ENCODE measurements at places on chromosomes 2 and 18.

DNA sequence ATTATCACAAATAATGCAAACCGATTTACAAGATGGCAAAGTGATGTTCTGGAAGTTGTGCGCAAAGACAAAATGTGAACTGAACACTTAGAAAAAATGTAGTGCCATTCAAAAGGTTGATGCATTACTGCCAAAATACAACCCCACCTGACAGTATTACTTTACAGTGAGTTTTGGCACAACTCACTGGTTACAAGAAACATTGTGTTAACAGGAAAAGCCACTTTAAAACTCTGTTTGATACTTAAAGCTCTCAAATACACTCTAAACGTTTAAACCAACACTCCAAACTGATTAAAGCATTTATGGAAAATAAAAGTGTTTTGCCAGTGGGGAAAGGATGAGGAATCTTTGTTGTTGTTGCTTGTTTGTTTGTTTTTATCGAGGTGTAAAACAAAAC lies 173.4 kb upstream of the SATB2 start:
- DNase-seq, result no peak

DNA sequence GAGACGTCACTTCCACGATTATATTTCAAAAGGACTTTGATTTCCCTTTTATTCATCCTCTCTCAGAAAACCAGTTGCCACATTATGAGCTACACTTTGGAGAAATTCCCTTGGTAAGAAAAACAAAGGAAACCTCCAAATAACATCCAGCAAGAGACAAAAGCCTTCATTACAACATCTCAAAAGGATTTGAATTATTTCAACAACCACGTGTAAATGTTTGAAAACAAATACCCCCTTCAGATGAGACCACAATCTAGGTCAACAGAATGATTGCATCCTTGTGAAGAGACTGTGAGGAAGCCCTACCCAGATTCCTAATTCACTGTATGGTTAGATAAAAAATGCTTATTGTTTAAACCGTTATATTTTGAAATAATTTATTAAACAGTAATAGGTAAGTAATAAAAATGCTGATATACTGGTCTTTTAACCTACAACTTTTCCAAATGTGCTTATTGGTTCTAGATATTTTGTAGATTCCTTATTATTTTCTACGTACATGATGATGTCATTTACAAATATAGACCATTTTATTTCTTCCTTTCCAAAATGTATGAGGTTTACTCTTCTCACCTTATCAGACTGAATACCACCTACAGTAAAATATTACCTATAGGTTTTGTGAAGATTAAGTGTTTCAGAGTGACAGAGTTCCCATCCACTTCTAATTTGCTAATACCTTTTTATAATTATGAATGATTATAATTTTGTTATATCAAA lies 922.7 kb upstream of the CHAC2 start:
- no peak for DNase-seq

GRCh38 chr2:152115952-152116351 lies 17.1 kb upstream of the CACNB4 start:
- DNase-seq, result no peak

DNA sequence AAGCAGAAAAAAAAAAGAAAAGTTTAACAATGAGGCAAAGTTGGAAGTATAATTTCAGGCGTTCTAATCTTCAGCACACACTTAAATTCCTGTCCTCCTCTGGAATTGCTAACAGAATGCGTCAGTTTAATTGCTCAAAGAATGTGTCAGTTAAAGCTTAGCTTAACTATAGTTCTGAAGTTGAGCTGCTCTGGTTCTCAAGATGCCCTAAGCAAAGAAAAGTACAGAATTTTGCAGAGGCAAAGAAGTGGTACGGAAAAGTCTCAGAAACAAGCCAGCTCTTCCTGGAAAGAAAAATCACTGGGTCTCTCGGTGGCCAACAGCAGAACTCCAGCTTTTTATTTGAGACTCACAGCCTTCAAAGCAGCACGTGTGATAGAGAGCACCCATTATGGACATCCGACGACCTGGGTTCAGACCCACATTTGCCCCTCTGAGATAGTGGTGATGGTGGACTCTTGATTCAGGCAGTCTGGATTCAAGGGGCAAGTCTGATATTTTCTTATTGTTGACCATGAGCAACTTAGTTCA lies 22.2 kb upstream of the MYO3B start:
- DNase-seq, result no peak

- no peak for DNase-seq
Observed at GRCh38 chr2:104755026-104755878, 98.7 kb upstream of the POU3F3 start.

DNA sequence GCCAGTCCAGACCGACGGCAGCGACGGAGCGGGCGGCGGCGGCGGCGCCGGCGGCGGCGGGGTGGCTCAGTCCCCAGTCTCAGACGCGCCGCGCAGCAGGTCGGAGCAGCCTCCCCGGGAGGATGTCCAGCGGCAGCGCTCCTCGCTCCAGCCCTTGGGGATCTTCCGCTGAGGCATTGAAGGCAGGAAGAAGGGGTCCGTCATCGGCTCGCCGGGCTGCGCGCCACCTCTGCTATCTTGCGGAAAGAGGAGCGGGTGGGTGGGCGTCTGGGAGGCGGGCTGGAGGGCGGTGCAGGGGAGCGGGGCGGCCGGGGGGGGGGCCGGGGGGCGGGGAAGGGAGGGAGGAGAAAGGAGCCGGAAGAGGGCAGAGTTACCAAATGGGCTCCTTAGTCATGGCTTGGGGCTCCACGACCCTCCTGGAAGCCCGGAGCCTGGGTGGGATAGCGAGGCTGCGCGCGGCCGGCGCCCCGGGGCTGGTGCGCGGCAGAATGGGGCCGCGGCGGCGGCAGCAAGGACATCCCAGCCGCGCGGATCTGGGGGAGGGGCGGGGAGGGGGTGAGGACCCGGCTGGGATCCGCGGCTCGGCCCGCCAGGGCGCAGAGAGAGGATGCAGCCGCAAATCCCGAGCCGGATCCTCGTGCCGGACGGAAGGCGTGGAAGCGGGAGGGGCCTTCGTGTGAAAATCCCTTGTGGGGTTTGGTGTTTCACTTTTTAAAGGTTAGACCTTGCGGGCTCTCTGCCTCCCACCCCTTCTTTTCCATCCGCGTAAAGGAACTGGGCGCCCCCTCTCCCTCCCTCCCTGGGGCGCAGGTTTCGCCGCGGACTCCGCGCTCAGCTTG lies at the start of gene NETO1:
Gene NETO1 (minus strand): TSS at position 242 of the 839 bp plus-strand sequence. CDS start 696 bp downstream, outside the sequence.
- DNase-seq, result no peak

Data from CD4-positive, alpha-beta T cell treated with Interleukin-10 for 1 hour (primary cell).